DMS153 (cell line): ENCODE measurements at places on chromosomes 16 and 17.

GRCh38 chr16:87037012-87037411 lies 280.2 kb downstream of the C16orf95 start:
- DNase-seq = no peak

- DNase-seq = no peak
These were observed 309.2 kb downstream of the MAP2K6 start for GRCh38 chr17:69723741-69724140.

GRCh38 chr16:57809276-57810196 lies 7.2 kb upstream of the KIFC3 start:
- no peak for DNase-seq

DNA sequence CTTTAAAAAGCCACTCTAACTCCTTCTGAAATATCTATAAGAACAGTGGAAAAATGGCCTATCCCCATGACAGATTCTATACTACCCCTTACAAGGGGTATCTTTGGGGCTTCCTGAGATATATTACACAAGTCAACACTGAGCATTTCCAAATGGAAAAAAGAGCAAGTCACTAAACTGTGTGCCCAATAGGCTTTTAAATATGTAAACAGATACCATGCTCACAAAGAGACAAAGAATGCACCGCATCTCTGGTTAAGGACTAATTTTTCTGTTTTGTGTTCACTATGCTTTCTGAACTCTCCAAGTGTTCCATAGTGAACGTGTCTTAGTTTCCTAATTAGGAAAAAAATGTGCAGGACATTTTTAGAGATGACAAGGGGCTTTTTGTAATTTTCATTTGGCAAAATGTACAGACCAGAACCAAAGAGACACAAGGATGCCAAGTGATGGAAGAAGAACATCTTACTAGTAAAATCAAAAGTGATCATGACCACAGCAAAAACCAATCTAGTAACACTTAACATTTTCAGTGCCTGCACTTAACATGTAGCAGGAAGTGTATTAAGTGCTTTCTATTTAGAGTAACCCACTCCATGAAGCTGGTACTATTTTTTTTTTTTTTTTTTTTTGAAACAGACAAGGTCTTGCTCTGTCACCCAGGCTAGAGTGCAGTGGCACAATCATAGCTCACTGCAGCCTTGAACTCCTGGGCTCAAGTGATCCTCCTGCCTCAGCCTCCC lies 21.5 kb downstream of the MYH11 start:
- DNase-seq = no peak

GRCh38 chr17:74744714-74745547 lies 3.5 kb upstream of the NHERF1 start:
- DNase-seq = peak; percentile 62

DNA sequence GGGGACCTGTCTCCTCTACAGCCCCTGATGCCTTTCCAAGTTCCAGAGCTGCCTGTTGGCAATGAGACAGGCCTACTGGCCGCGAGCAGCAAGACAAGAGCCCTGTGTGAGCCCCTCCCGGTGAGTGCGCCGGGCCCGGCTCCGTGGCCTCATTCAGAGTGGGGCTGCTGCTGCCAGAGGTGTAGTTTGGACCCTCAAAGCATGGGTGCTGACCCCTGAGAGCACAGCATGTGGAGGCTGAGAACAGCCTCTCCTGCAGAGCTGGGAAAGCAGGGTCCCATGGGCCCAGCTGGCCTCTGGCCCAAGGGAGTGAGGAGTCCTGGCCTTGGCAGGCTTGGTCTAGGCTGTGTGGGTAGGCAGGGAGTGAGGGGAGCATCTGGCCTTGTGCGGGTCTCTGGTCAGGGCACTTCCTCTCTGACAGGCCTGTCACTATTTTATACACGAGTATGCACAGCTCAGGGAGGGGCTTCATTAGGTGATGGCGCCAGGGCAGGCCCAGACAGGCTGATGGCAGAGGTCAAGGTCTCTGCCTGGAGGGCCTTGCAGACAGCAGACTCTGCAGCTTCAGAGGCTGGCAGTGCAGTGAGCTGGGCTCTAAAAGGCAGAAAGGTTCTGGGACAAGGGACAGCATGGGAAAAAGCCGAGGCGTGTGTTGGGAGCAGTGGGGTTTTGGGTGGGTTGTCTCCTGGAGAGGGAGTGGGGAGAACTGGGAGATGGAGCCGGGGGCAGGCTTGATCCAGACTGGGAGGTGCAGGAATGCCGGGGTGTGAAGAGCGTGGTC lies 43.4 kb downstream of the ADCY7 start:
- DNase-seq = no peak

GRCh38 chr17:41785859-41786226 lies 668 bp downstream of the JUP start:
- peak; percentile 67 for DNase-seq

DNA sequence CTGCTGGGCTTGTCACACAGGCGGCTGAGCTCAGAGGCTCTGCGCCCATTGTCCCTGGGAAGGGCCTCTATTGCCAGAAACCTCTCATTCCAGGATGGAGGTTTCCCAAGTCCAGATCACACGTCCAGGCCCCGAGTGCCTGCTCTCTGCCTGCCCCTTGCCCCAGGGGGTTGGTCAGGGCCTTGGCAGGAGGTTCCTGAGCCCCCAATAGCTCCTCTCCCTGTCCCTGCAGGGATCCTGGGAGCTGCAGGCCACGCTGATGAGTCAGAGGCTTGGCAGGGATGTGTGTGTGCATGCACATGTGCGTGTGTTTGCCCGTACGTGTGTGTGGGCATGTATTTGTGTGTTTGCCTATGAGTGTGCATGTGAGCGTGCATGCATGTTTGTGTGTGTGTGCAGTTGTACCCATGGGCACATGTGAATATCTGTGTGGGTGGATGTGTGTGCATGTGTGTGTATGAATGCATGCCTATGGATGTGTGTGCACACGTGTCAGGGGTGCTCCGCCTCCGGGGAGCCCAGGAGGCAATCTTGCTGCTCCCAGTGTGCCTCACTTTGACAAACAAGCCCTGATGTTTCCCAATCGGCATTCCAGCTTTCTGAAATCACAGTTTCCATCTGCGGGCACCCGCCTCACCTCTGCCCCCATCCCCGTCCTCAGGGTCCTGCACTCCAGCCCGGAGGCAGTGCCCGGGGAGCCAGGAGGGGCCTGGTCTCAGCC lies 98.4 kb upstream of the GSE1 start:
- no peak for DNase-seq

- DNase-seq = peak; percentile 77
These were observed 144.0 kb upstream of the IRX6 start for GRCh38 chr16:55179852-55180585.

GRCh38 chr16:14955546-14956231 lies 18.4 kb downstream of the NPIPA1 start:
- no peak for DNase-seq

DNA sequence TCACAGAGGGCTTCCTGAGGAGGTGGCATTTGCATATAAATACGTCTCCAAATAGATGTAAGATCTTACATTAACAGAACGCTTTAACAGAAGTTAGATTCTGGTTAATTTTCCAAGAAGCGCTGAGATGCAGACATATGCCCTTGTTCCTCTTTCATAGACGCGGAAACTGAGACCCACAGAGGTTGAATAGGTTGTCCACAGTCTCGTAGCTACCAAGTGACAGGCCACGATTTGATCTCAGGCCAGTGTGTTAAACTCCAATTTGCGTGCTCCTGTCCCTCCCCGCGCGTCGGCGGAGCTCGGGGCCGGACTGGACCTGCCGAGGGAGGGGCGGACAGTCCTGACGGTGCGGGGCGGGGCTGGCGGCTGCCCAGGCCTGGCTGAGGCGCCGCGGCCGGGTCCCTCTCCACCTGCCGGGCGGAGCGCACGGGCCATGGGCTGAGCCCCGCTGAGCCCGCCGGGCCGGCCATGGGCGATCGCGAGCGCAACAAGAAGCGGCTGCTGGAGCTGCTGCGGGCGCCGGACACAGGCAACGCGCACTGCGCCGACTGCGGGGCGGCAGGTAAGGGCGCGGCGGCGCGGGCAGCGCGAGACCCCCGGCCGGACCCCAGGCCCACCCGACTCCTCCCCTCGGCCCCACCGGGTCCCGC lies at the start of gene ADAP2:
Gene ADAP2, plus strand, starts transcription at position 402 of the 653 bp plus-strand sequence. Its CDS starts 70 bp downstream, at position 472.
- DNase-seq = no peak

DNA sequence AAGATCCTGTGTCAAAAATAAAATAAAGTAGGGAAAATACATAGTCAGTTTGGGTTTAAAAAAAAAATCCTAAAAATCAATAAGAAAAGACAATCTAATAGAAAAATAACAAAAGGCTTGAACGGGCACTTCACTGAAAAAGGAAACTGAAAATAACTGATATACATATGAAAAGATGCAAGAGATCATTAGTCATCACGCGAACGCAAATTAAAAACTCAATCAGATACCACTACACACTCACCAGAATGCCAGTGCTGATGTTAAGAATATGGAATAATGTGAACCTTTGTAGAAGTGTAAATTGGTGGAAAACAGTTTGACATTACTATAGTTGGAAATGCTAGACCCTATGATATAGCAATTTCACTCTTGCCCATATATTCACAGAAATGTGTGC lies 14.6 kb downstream of the GNGT2 start:
- no peak for DNase-seq

DNA sequence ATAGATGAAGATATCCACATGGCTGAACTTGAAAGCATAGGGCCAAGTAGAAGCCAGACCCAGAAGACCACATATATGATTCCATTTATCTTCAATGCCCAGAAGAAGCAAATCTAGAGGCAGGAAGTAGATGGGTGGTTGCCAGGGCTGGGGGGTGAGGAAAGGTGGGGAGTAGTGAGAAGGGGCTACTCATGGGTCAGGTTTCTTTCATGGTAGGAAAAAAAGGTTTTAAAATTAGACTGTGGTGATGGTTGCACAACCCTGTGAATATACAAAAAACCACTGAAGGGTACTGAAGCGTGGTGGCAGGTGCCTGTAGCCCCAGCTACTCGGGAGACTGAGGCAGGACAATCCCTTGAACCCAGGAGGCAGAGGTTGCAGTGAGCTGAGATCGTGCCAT lies 5.4 kb downstream of the CD2BP2 start:
- no peak for DNase-seq

GRCh38 chr16:56684926-56685590 lies 2.8 kb downstream of the MT1X start:
- no peak for DNase-seq

DNA sequence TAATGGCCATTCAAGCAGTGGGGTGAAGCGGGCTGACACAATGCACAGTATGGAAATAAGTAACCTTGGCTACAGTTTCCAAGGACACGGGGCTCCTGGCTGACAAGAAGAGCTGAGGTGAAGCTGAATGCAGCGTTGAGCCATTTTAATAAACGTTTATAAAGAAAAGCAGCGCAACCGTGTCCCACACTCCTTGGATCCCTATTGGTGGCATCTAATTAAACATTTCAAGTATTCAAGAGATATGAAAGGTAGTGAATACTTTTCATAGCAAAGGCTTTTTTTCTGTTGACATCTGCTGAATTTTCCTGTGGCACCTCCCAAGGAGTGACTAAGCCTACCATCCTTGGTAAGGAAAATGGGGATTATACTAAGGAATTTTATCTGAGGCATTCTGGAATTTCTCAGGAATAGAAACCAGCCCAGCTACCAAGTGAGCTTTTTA lies 26.5 kb downstream of the DUSP14 start:
- DNase-seq = no peak

- peak; percentile 21 for DNase-seq
These were observed 2.7 kb downstream of the XYLT1 start for GRCh38 chr16:17467923-17468540.

GRCh38 chr16:82651921-82652601 lies 25.3 kb downstream of the CDH13 start:
- no peak for DNase-seq

- no peak for DNase-seq
These were observed 59.0 kb downstream of the ELAC2 start for GRCh38 chr17:12958786-12959185.

DNA sequence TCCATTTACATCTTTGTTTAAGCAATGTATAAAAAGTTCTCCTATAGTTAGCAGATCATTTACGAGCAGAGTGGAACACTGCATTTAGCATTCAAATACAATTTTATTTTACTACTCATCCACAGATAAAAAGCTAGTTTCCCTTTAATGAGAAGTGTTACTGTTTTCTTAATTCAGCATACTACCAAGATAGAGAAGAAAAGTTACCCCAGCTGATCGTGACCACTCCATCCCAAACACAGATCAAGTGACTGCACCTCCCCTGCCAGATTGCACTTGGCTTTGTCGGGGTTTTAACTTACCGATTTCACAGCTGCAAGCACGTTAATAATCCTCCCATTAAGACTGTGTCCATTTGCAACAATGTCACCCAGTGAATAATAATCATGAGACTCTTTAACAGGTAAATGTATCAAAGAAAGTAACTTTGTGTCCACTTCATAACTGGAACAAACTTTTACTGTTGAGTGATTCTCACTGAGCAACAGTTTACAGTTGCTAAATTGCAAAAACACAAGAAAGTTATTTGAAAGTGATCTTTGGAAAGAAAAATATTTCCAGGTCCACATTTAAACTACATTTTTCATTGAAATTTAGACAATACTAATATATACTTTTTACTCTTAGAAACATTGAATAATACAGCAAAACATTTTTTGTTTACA lies 14.4 kb downstream of the MEIOB start:
- no peak for DNase-seq

DNA sequence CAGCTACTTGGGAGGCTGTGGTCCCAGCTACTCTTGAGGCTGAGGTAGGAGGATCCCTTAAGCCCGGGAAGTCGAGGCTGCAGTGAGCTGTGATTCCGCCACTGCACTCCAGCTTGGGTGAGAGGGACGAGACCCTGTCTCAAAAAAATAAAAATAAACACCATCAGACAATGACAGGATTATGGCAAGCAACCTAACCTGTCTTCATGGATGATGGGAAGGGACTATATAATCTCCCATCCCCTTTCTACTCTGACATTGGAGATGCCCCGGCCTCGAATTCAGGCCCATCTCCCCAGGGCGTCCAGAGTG lies 893 bp downstream of the TRIM25 start:
- DNase-seq = no peak

DNA sequence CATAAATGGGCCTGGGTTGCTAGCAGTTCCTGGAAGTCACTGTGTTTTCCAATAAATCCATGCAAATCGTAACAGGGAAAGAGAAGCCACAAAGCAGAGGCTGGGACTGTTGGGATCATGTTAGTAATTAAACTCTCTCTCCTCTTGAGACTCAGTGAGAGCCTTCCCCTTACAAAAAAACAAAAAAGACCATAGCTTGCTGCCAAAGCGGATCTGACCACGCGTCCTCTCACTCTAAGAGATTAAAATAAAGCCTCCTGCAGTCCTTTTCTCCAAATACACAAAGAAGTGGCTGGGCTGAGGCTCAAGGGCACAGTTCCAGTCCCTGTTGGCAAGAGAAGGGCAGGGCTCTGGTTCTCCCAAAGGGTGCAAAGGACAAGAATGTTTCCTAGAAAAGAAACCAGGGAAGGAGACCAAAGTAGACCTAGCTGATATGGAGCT lies 38.5 kb downstream of the PIGL start:
- DNase-seq = no peak

DNA sequence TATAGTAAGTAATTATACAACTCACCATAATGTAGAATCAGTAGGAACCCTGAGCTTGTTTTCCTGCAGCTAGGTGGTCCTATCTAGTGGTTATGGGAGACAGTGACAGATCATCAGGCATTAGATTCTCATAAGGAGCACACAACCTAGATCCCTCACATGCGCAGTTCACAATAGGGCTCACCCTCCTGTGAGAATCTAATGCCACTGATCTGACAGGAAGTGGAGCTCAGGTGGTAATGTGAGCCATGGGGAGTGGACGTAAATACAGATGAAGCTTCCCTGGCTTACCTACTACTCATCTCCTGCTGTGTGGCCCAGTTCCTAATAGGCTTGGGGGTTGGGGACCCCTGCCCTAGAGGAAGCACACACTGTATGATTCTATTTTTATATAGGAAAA lies 21.8 kb upstream of the ZNF469 start:
- no peak for DNase-seq
